ENCODE measurements at places on chromosomes 3 and 15. TPM values are rescaled to one million over a fixed set of nuclear protein-coding genes. Genes with fewer than 3 reads are reported as not detected.

GRCh38 chr3:68988740-68989139 lies 24.7 kb downstream of the EOGT start:
- peak; percentile 80 for DNase-seq

GRCh38 chr15:48634893-48635292 lies 10.6 kb downstream of the FBN1 start:
- peak; percentile 84 for DNase-seq

Gene STRIT1
- total RNA-seq = not detected

- DNase-seq = peak; percentile 86
Observed at GRCh38 chr3:32502118-32502945, at the start of gene CMTM6. Gene CMTM6, minus strand, starts transcription at chr3:32502852. Its CDS starts 107 bp downstream, at chr3:32502745.

Gene TRMT10C
- 38.4 TPM for total RNA-seq

DNA sequence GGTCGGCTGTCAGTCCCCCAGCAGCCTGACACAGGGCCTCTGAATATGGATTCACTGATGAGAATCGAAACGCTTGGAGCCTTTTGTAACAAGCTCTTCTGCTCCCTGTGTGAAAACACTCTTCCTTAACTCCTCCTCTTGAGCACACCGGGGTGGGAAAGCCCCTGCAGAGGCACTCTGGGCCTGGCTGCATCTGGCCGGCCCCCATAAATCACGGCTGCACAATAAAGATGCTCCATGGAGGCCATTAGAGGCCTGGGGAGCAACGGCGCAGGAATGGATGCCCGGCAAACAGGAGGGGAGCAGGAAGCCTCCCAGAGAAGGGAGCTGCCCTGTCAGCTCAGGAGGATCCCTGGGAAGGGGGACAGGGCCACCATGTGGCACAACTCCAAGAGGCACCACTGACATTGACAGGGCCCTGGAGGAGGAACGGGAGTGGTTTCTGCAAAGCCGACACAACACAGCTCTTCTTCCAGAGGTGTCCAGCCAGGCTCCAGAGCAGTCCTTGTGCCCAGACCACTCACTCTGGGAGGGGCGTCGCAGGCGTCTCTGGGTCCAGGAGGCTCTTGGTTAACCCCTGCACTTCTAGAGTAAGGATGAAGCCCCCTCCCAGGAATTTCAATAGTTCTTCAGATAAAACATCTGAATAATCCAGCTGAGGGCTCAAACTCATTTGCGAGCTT lies 509.3 kb upstream of the PPP2R3A start:
- DNase-seq = no peak

Gene ROPN1B
- not detected for total RNA-seq

Data from fibroblast of villous mesenchyme (primary cell).